ENCODE measurements at places on chromosomes 16 and 17.

DNA sequence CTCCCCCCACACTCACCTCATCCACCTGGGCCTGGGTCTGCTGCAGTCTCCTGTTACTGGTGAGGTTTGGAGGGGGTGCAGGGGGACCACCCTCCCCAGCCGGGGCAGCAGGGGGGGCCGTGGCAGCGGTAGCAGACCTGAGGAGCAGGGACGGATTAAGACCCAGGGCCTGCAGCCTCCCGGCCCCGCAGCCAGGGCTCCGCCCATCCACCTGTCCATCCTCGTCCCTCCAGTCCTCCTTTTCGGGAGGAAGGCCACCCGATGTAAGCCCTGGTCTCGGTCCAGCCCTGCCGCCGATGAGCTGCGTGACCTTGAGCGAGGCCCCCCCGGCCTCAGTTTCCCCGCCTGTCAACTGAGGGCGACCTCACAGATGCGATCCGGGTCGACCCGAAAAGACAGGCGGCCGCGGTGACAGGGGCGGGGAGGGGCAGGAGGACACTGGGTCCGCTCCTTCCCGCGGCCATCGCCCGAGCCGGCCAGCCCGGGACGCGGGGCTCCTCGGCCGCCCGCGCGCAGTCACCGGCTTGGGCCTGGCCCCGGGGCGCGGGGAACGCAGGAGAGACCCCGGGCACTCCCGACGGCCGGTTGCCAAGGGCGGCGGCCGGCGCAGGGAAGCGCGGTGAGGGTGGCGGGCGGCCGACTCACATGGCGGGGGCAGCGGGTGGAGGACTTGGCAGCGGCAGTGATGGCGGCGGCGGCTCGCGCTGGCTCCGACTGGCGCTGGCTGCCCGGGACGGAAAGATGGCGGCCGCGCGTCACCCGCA, at the start of gene VAMP2:
TSS of gene VAMP2 (minus strand) at position 716 of the 764 bp plus-strand sequence. CDS start at position 647, 69 bp downstream.
- DNase-seq, result peak; percentile 48

- DNase-seq, result peak; percentile 13
These were observed 9.5 kb upstream of the METTL22 start for GRCh38 chr16:8611886-8612600.

DNA sequence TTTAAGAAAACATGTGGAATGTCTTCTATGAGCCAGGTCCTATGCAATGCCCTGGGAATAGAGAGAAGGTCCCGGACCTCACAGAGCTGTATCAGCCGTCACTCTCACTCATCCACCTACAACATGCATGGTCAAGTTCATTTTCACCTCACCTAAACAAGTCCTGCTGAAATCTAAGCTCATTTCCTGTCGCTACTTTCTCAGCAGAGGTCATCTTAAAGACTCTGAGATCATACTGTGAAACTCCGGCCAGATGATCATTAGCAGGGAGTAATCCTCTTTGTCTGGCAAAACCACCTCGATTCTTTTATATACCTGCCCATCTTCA, 66.2 kb upstream of the LYRM9 start:
- DNase-seq, result no peak

DNA sequence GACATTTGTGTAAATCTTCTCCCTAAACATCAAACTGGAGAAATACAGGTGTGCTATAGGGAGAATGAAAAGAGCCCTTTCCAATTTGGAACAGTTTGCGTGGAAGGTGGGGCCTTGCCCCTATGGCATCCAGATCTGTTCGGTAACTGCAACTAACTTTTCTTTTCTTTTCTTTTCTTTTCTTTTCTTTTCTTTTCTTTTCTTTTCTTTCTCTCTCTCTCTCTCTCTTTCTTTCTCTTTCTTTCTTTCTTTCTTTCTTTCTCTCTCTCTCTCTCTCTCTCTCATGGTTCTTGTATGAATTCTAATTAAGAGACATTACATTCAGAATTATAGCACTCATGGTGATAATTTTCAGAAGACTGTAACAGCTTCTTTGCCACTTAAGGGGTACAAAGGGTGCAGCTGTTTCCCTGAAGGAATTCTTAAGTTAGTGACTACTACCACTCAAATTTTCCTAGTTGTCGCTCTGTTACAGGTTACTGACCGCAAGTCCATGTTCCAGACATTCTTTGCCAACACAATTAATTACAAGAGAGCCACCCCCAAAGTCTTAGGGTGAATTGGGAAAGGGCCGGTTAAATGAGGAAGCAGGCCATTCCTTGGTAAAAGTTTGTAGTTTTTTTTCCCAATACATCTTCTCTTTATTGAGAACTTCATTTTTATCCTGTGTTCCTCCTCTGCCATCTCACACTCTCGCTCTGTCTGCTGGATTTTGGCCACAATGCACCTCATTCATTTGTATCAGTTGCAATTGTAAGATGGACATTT, 69.8 kb downstream of the KSR1 start:
- no peak for DNase-seq

DNA sequence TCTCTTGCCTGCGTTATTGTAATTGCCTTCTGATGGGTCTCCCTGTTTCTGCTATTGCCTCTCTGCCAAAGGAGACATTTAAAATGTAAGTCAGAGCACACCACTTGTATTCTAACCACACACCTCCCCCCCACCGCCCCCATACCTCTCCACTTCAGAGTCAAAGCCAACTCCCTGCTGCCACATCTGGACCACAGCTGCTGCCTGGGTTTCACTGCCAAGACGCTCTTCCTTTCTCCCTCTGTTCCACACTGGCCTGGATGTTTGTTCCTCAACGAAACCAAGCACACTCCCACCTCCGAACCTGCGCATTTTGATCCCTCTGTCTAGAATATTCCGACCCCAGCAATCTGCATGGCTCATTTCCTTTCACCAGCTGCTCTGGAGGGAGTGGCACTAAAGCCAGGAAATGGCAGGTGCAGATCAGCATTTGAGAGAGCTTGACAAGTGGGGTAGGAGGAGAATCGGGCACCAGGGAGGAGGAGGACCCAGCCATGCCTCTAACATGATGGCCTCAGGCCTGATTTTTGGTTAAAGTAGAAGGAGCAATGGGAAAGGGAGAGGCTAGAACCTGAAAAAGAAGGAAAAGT, 92.4 kb upstream of the HS3ST2 start:
- DNase-seq, result no peak

GRCh38 chr16:59164461-59164860, 430.3 kb upstream of the GOT2 start:
- DNase-seq, result no peak

DNA sequence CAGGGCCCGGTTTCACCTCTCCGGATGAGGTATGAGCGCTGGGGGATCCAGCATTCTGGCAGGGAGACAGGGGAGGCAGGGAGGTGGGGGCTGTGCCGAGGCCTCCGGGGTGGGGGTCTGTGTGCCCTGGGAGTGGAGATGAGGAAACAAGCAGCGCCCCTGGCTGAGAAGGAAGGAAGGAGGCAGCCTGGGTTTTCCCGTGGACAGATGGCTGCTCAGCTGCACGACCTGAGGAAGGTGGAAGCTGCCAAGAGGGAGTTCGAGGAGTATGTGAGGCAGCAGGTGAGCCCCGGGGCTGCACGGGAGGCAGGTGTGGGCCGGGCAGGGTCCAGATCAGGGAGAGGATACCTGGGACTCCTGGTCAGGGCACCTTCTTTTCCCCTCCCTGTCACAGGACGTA, 4.3 kb downstream of the RNF112 start:
- no peak for DNase-seq

GRCh38 chr17:81656118-81656743, at the start of gene PDE6G:
Gene PDE6G (minus strand): TSS chr17:81656542. CDS start chr17:81653305, 3,237 bp downstream.
- DNase-seq, result no peak

DNA sequence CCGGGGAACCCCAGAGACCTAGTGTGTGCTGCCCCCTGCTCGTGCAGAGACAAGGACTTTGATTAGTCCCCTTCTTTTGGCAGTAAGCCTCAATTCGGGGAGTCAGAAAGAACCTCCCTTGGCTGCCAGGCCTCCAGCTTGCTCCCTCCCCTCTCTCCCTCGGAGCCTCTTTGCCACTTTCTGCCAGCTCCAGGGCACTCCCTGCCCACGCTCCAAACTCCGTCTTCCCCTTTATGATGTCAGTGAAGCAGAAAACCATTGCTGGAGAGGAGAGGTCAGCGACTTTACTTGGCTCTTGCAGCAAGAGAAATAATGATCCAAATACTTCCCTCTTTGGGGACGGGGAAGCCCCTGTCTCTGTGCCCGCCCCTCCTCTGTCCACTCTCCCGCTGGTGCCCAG, 28.1 kb downstream of the TTYH2 start:
- no peak for DNase-seq

DNA sequence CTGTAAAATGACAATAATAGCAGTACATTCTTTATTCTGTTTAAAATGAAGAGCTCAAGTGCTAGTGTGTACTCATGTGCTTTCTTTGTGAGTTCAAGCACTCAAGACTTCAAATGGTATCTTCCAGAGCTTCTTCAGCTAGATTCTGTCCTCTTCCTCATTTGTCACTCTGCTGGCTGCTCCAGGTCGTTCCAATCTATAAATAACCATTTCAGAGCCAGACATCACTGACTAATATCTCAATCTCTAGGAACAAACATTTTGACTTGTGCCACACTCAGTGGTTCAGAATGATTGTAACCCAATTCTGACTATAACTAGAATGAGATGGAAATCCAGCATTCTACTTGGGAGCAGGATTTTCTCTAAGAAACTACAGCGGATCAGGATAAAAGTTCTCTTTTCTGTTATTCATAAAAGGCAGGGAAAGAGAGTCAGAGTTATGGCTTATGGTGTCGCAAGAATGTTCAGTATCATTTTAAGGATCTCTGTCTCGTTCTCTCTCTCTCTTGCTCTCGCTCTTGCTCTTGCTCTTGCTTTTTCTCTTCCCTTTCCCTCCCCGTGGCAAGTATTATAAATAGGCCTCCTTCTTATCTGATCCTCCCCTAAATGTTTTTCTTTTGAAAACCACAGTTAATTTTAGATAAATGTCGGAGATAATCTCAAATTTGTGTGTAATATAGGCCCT, 116.3 kb upstream of the MAF start:
- DNase-seq, result no peak

DNA sequence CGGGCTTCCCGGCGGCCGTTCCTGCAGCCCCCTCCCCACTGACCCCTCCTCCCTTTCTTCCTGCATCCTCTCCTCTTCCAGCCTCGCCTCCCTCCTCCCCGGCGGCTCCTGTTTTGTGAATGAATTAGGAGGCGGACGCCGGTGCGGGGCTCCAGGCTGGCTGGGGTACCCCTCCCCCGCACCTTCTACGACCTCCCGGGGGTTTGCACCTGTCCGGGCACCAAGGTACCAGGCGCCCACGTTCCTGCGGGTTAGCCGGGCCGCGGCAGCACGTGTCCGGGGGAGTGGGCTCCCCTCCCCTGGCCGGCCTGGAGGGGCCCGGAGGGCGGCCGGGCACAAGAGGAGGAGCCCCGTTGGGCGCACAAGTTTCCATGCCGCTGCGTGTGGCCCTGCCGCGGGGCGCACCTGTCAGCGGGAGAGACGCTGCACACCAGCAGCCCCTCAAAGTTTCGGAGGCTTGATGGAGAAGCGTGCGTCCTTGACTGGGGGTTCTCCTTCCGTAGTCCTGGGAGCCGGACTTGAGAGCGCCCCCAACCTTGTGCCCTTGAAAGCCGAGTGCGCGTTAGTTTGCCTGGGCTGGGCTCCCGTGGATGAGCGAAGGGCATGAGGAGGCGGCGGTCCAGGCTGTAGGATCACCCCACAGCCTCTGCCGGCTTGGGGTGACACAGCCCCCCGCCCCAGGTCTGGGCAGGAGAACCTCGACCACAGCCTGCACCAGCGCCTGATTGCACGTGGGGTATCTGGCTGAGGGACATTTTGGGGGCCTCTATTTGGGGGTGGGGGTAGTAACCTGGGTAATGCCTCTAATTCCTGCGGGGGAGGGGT, 1.2 kb downstream of the HAS3 start:
- no peak for DNase-seq

GRCh38 chr16:23678430-23679273, at the start of gene PLK1:
Gene PLK1 (plus strand): TSS chr16:23678889. CDS start chr16:23678933, 44 bp downstream.
- peak; percentile 85 for DNase-seq

GRCh38 chr17:51214920-51215319, 44.9 kb downstream of the MBTD1 start:
- no peak for DNase-seq

- DNase-seq, result no peak
These were observed 180.5 kb downstream of the VPS53 start for GRCh38 chr17:534071-534691.
